ENCODE measurements at places on chromosomes 16 and 17. TPM values are rescaled to one million over a fixed set of nuclear protein-coding genes. Genes with fewer than 3 reads are reported as not detected.

- no peak for DNase-seq
Measured at GRCh38 chr16:9048302-9048700, 43.1 kb upstream of the HAPSTR1 start.

GRCh38 chr17:3963237-3964201 is 718 bp downstream of the ATP2A3 start:
- DNase-seq, result no peak

GRCh38 chr16:64304396-64304795 is 817.5 kb downstream of the CDH11 start:
- DNase-seq, result no peak

GRCh38 chr17:57601143-57601735 is 143.9 kb downstream of the CCDC182 start:
- peak; percentile 68 for DNase-seq

GRCh38 chr17:72588561-72588960 is 467.7 kb downstream of the SOX9 start:
- no peak for DNase-seq

GRCh38 chr16:77599793-77600415 is 122.4 kb upstream of the NUDT7 start:
- no peak for DNase-seq

DNA sequence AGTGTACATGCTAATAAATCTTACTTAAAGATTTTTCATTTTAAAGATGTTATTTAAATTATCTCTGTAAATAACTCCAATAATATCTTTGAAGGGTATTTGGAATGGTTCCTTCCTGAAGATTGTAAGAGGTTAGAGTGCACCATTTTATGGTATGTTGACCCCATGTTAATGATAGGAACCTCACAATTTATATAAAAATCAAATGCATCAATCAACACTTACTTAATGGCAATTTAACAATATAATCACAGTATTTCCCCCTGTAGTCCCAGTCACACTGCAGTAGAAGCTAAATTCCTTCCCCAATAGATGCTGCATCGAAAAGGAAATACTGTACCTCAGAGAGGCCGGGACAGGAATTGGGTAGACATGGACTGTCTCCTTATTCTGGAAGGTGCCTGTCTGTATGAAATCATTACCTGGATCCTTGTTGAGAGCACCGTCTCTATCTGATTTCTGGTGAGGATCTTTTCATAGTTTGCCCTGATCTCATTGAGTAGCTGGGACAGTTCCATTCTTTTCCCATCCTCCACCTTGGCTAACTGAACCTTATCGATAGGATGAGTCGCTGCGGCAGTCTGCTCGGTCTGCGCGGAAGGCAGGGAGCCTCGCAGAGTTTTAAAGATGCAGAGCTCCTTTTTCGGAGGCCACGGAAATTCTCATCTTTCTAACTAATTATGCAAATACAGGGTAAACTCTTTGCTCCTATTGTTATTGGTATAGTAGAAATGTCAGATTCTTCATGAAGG is at the start of gene KRT222:
Gene KRT222, minus strand, starts transcription at position 596 of the 752 bp plus-strand sequence. Its CDS starts 78 bp downstream, at position 518.
- no peak for DNase-seq

- DNase-seq, result no peak
Measured at GRCh38 chr17:7557775-7558543, 591 bp upstream of the TNFSF13 start.

The ADGRG1 gene
- total RNA-seq, result 16.8 TPM

The MYH8 gene
- total RNA-seq, result not detected

The CTRB1 gene
- total RNA-seq, result not detected

The CACNG3 gene
- not detected for total RNA-seq

The PYCARD gene
- total RNA-seq, result 2.9 TPM

The DDX5 gene
- total RNA-seq, result 582 TPM

The TBC1D26 gene
- 0.28 TPM for total RNA-seq

The ABCA8 gene
- 21.0 TPM for total RNA-seq

The CRYBA1 gene
- not detected for total RNA-seq
